Karpas-422 (cell line): ENCODE measurements at places on chromosomes 2 and 18.

DNA sequence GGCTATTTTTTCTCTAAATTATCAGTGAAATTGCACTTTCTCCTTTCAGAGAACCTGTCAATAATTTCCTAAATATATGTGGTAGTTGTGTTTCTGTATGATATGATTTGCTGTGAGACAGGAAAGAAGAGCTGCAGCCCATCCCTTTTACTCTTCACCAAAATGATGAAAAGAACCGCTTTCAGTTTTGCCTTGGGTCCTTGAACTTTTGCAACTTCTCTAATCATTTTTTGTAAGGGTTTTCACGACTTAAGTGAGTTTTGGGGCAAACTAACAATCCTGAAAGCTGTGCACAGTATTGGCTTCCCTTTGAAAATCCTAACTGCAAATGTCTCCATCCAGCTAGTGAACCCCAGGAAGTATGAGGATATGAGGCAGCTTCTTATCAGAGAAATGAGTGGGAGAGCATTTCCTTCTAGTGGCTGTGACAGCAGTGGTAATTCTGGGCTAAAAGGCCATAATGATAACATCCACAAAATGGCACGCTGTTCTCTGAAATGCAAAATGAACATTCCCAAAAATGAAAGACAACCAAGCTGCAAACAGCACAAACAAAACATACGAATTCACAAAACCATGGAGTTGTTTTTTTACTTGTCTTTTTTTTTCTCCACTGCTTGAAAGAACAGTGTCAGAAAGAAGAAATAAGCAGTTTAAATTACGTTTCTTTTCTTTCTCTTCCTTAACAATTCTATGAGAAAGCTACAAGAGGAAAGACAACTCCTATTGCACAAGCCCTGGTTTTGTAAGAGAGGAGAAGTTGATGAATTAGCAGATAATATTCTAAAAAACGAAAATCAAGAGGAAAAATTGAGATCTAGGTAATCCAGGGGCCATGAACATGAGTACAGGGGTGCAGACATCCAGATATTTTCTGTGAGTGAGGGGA, 1291.6 kb upstream of the ZEB2 start:
- no peak for DNase-seq

- no peak for DNase-seq
These were observed 88.4 kb upstream of the AFF3 start for GRCh38 chr2:100230754-100231153.

- no peak for DNase-seq
These were observed 31.9 kb upstream of the EFR3B start for GRCh38 chr2:25009954-25010353.

GRCh38 chr18:45317948-45318640, 297.2 kb upstream of the SLC14A2 start:
- no peak for DNase-seq

GRCh38 chr18:48986851-48987761, 36.3 kb upstream of the SMAD7 start:
- no peak for DNase-seq

- peak; percentile 53 for DNase-seq
These were observed 142.2 kb downstream of the SATB2 start for GRCh38 chr2:199315299-199316179.

GRCh38 chr2:175431101-175431946, 249.8 kb upstream of the ATP5MC3 start:
- peak; percentile 34 for DNase-seq

GRCh38 chr18:54250846-54251261, 18.5 kb upstream of the POLI start:
- DNase-seq = no peak

DNA sequence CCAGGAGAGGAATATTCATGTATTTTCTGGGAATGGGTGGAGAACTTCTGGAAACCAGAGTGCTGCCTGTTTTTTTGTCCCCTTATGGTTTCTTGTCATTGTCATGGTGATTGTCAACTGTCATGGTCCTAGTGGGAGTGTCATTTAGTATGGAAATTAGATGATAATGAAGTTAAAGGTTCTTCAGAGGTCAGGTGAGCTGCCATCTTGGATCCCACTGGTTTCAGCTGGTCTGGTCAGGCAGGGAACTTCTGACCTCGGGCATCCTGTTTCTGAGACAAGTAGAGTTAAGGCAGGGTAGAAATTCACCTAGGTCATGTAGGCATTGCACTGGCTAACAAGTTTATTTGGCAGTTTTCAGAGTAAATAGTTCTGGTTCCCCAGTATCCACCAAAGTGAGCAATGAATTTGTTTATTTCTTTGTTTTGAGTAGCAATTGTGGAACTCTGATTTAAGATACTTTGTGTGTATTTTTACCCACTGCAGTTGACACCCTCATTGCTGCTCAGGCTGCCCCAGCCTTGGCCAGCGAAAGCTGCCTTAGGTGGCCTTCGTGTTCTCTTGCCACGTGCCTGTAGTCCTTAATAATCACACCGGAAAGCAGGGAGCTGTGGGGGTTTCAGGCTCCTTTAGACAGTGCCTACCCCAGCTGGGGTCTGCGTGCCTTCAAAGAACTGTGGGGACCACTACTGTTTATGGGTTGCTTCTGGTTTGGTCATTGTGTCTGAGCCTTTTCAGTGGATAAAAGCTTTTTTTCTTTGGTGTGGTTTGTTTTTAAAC, 48.7 kb downstream of the NCK2 start:
- DNase-seq = no peak

- DNase-seq = no peak
These were observed 87.8 kb downstream of the KCTD1 start for GRCh38 chr18:26460449-26461091.

GRCh38 chr2:95314598-95314963, 17.4 kb downstream of the KCNIP3 start:
- DNase-seq = no peak

- peak; percentile 99 for DNase-seq
These were observed 3.4 kb downstream of the NAGK start for GRCh38 chr2:71071681-71072398.

GRCh38 chr2:203908066-203908796, 28.3 kb upstream of the ICOS start:
- DNase-seq = no peak

GRCh38 chr2:15300624-15301573, 260.2 kb downstream of the NBAS start:
- no peak for DNase-seq

DNA sequence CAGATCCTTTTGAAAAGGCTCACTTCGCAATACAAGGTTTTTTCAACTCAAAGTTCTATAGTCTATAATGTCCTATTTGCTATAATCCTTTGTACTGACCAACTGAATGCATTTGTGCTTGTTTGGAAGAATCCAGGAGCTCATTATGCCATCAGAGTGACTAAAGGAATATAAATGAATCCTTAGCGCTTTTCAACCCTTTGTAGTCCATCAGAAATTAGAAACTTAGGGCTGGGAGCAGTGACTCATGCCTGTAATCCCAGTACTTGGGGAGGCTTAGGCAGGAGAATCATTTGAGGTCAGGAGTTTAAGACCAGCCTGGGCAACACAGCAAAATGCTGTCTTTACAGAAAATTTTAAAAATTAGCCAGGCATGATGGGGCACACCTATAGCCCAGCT, 330.2 kb upstream of the CHAC2 start:
- DNase-seq = no peak

GRCh38 chr2:196502386-196502785, 137.1 kb upstream of the CCDC150 start:
- DNase-seq = no peak

- no peak for DNase-seq
These were observed 1.2 kb downstream of the UGT1A9 start for GRCh38 chr2:233672886-233673285.

GRCh38 chr2:187509667-187510417, 44.4 kb downstream of the TFPI start:
- DNase-seq = no peak

GRCh38 chr2:3814706-3815245, 111.4 kb downstream of the DCDC2C start:
- no peak for DNase-seq

GRCh38 chr2:159941729-159942128, 120.7 kb downstream of the PLA2R1 start:
- DNase-seq = no peak

DNA sequence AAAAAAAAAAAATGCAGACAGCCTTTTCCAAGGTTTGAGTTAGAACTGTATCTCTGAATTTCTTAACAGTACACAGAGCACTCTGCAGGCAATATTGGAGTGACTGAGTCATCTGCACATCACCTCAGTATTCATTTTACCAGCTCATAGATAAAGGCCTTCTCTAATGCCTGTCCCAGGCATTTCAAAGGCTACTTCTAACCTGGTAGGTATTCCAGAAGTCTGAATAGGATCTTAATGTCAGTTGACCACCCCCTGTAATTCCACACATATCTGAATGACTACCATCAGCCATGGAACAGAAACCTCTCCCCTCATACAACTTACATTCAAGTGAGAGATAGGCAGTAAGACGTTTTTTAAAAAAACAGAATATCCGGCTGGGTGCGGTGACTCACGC, 9.0 kb downstream of the METTL21A start:
- no peak for DNase-seq

- DNase-seq = no peak
These were observed 80.8 kb upstream of the SLC1A4 start for GRCh38 chr2:64908406-64908805.

DNA sequence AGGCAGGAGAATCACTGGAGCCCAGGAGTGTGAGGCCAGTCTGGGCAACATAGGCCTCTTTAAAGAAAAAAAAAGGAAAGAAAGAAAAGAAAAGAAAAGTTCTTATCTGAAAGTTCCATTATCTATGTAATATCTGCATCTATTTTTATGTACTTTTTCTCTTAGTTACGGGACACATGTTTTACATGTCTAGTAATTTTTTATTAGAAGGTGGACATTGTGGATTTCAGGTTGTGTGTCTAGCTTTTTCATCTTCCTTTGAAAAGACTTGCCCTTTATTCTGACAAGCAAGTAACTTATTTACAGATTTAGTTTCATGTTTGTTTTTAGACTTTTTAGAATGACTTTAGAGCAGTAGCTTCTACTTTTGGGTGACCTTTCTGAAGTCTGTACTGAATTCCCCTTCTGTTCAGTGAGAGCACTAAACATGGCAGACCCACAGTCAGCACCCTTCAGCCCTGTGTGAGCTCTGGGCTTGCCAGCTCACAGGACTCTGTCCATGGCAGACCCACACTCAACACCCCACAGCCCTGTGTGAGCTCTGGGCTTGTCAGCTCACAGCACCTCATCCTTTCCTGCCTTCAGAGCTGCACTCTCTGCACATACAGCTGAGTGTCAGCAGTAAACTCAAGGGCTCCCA, 17.5 kb downstream of the TRAPPC12 start:
- DNase-seq = no peak

DNA sequence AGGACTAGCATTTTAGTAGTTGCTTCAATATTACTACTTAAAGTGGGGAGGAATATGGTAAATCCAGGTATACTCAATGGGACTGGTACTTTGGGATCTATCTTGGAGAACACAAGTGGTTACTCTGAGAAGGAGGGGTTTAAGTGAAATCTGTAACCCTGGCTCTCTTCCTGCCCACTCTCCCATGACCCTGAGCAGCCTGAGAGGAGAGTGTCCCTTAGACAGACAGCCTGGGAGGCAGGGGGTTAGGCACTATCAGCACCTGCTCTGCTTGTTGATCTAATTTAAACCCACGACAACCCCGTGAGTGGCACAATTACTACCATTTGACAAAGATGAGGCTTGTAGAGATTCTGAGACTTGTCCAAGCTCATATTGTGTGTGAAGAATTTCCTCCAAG, 395.5 kb downstream of the ALK start:
- no peak for DNase-seq

DNA sequence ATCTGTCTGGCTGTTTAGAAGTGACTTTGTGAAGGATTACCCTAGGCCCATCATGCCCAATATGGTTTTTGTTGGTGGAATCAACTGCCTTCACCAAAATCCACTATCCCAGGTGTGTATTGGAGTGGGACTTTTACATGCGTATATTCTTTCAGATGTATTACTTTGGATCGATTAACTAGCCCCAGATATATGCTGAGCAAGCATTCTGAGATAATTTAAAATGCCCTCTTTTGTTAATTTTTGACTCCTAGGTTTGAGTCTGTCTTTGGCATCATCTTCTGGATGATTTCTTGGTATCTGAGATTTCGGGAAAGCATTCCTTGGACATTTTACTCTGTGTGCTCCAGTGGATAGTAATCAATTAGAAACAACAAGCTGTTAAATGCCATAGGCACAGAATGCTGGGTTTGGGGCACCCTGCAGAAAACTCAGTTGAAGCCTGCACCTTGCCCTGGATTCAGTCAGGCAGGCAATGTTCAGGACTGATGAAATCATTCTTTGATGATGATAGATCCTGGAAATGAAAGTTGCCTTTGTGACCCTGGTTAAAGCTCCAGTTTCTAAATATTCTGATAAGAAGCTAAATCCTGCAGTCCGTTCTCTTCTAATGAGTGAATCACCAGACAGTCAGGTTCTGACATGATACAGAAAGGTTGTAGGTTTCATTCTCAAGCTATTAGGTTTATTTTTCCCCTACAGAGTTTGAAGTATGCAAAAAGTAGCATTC, 1.1 kb downstream of the UGT1A1 start:
- no peak for DNase-seq

DNA sequence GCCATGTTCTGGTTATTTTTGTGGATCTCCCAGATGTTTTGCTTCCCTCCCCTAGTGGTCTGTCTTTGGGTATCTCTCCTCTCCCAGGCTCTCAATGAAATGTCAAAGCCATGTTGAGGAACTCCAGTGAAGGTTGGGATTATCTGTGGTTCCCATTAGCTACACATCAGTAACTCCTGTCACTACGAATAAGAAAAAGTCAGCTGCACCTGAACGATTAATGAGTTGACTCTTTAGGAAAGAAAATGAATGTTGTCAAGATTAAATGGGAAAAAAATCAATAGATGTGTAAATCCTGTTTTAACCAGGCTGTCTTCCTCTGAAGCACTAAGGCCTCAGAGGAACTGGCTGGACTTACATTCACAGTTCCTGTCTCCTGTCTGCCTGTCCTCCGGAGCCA, 94.0 kb upstream of the DAPL1 start:
- DNase-seq = no peak

- peak; percentile 88 for DNase-seq
These were observed 28.8 kb upstream of the DDX18 start for GRCh38 chr2:117785740-117786139.

DNA sequence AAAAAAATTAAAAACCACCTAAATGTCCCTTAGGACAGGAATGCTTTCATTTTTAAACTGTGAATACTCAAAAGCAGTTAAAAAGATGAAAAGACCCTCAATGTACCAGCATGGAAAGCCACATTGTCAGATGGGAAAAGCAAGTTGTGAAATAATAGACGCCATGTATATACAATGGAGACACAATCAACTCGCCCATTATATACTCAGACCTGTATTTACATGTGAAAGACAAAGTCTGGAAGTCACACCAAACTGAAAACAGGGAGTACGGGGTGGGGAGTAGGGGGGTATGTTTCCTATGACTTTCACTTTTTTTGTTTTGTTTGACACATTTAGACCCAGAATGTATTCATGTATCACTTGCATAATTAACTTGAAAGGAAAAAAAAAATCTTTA, 75.6 kb downstream of the CELF4 start:
- no peak for DNase-seq

GRCh38 chr2:209985874-209986273, 16.6 kb upstream of the RPE start:
- DNase-seq = no peak

GRCh38 chr18:54076166-54076565, 148.3 kb downstream of the MBD2 start:
- DNase-seq = no peak
